NCI-H1048 (cell line): ENCODE measurements at places on chromosomes 5 and 9.

- no peak for DNase-seq
Observed at GRCh38 chr5:128196791-128197190, 113.2 kb downstream of the SLC12A2 start.

DNA sequence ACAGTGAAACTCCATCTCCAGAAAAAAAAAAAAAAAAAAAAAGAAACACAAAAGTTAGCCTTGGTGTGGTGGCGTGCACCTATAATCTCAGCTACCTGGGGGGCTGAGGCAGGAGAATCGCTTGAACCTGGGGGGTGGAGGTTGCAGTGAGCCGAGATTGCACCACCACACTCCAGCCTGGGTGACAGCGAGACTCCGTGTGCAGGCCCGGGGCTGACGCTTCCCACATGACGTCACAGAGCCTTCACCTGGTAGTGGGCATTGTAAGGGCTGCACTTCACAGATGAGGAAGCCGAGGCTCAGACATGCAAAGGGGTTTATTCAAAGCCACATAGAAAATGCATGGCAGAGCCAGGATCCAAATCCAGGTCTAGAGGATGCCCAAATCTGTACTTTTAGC lies 114.2 kb downstream of the GAPVD1 start:
- no peak for DNase-seq

- DNase-seq = no peak
Observed at GRCh38 chr9:37339923-37340322, 82.6 kb upstream of the GRHPR start.

DNA sequence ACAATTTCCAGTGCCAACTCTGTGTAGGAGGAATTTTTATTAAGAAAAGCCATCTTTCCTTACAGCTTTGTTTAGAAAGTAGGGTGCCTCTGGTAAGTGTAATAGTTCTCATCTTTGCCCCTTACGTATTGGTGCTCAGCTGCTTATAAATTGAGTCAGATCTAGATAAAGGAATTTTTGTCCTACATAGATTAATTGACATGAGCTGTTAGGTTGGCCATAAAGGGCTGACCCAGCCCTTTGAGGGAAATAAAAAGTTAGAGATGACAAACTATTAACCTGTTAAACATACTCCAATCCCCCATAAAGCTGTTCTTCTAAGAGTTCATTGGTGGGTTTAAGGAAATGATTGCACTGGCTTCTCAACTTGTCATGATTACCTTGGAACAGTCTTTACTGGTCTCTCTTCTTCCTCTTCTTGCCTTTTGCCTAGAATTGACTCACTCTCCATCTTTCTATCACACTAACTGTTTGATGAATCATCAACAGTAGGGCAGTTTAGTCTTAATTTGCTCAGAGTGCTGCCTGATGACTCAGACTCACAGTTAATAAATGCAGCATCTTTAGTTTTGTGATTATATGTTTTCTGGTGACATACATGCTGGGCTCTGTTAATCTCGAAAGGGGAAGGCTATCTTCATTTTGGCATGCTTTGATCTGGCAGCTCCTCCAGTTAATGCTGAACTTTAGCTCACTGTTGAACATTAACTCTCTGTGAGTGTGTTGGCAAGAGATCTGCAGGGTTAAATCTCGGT lies 51.7 kb downstream of the ARHGAP26 start:
- DNase-seq = no peak

DNA sequence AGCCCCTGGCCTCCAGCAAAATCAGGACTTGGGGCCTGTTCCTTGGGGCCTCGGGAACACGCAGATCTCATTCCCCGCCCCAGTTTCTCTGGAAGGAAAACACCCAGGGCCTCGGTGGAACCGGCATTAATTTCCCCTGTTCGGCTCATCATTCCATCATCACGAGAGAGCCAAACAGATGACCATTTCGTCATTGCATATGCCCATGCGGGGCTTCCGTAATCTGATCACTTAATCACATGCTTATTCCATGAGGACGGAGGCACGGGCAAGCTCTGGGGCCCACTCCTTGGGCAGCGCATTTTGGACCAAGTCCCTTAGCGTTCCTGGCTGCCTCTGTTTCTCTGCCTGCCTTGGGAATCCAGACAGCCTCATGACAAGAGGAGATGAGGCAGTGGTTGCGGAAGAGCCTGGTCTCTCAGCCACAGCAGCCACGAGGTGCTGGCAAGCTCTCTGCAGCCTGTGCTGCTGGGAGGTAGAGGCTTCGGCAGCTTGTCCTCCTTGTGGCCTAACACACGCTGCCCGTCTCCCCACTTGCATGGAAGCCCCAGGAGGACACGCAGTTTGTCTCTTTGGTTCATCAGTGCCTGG lies 65.0 kb upstream of the IER5L start:
- DNase-seq = no peak

- no peak for DNase-seq
Observed at GRCh38 chr5:19802686-19803085, 185.3 kb downstream of the CDH18 start.

DNA sequence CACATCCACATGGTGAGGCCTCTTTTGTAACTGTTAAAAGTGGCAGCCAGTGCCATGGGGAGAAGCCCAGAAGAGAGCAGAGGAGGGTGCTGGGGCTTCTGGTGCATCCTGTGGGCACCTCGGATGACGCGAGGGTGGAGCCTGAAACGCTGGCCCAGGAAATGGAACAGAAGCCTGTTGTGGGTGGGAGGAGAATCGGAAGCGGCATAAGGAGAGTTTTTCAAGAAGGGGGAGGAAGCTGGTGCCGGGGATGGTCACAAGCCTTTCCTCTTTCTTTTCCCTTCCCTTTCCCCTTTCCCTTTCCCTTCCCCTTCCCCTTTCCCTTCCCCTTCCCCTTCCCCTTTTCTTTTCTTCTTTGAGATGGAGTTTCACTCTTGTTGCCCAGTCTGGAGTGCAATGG lies 12.9 kb downstream of the ANKRD33B start:
- DNase-seq = no peak

GRCh38 chr9:14119694-14120514 lies 194.0 kb downstream of the NFIB start:
- no peak for DNase-seq

- no peak for DNase-seq
Observed at GRCh38 chr5:170275376-170275994, 22.1 kb downstream of the LCP2 start.

- DNase-seq = no peak
Observed at GRCh38 chr9:4600368-4600767, 61.7 kb upstream of the PLPP6 start.

DNA sequence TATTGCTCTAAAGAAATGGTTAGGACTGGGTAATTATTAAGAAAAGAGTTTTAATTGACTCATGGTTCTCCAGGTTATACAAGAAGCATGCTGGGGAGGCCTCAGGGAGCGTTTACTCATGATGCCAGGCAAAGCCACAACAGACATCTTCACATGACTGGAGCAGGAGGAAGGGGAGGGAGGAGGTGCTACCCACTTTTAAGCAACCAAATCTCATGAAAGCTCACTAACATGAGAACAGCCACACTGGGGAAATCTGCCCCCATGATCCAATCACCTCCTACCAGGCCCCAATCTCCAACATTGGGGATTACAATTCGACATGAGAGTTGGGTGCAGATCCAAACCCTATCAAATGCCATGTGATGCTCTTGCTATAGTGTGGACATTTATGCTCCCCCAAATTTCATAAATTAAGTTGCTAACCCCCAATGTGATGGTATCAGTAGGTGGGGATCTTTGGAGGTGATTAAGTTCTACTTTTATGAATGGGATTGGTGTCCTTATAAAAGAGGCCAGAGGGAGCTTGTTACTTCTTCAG lies 773.6 kb upstream of the CDH10 start:
- no peak for DNase-seq

DNA sequence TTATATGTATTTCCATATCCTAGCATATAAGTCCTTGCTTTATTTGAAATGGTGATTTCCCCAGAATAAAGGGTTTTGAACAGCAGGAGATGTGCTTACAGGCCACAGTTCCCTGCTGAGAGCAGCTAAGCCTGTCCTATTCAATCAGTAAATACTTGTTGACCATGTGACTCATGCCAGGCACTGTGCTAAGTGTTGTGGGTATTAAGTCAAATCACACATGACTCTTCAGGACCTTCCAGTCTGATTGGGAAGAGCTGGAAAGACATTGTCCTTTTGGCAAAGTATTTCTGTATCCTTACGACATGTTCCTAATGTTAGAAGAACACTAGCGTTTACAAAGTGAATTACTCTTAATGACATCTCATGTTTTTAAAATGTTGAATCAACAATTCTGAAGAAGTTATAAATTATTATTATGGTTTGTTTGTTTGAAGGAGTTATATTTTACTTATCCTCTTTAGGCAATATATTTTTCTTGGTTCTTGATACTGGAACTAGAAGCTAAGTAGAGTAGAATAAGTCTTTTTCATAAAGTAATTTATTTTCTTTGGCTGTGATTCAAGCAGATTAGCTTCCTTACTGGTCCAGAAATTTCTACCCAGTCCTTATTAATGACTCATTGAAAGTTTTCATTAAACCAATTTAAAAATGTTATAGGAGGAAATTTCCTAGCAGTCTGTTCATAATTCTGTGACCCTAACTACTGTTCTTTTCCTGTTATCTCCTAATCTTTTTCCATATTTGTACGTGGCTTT lies 82.1 kb downstream of the GAPVD1 start:
- no peak for DNase-seq

DNA sequence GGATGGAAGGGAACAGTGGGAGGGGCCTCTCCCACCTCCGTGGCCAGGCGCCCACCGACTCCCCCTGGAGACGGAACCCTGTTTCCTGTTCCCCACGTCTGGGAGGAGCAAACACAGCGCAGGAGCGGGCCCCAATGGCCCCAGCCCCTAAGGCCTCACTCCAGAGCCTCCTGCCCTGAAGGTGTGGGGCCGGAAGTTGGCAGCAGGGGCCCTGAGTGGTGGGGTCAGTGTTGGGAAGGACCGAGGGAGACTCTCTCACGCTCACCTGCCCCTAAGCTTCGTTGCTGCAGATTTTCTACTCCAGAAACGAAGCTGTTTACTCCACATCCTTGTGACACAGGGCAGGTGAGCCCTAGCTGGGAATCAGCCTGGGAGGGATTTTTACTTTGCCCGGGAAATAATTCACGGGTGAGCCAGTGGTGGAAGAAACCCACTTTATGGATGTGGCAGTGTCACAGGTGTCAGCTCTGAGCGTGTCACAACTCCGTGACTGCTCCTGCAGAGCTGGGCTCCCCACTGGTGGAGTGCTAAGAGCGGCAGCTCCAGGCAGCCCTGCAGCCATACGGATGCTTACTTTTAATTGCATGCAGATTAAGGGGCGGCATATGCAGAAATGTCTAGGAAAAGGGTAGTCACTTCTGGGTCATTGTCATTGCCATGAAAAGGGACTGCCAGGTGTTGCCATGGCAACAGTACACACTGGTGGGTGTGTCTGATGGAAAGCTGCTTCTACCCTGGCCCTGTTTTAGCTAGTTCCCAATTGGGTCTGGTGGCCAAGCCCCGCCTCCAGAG lies 77.5 kb upstream of the OLFM1 start:
- no peak for DNase-seq

GRCh38 chr5:67123819-67124218 lies 72.8 kb downstream of the CD180 start:
- DNase-seq = no peak

- DNase-seq = no peak
Observed at GRCh38 chr9:90841213-90841612, 39.6 kb downstream of the SYK start.

- DNase-seq = no peak
Observed at GRCh38 chr9:33197279-33198152, 30.4 kb upstream of the B4GALT1 start.

DNA sequence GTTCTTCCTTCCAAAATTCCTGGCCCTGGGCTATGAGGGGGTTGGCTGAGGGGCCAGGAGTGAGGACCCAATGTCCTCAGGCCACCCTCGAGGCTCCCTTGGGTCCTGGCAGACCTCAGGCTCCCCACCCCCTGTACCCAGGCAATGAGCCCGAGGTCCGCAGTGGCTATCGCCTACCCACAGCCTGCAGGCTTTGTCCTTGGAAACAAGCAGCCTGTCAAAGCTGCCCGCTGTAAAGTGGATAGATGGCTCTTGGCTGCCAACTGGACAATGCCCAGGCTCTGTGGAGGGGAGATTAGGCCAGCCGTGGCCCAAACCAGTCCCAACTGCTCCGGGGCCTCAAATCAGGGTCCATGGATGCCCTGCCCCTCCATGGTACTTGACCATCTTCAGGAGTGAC lies 2.2 kb upstream of the ADGRD2 start:
- DNase-seq = no peak

DNA sequence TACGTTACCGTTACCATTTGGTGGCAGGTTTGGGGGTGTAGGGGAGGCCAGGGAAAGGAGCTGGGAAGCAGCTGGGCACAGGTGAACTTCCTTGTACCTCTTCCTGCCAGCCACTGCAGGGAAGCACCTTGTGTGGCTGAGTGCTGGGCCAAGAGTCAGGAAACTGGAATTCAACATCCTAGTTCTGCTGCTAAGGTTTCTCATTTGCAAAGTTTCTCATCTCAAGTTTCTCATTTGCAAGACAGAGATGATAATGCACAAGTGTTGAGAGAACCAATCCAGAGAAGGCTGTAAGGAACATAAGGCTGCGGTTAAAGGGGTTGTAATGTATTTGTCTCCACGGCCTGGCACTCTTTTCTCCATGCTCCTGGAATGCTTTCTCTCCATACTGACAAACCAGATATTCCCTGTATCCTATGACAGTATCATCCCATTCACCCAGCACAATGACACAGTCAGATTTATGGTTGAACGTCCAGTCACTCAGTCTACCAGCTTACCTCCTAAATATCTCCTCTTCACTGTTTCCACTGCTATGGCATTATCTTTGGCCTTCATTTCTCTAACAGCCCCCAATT lies 33.6 kb upstream of the LARP1 start:
- DNase-seq = no peak

DNA sequence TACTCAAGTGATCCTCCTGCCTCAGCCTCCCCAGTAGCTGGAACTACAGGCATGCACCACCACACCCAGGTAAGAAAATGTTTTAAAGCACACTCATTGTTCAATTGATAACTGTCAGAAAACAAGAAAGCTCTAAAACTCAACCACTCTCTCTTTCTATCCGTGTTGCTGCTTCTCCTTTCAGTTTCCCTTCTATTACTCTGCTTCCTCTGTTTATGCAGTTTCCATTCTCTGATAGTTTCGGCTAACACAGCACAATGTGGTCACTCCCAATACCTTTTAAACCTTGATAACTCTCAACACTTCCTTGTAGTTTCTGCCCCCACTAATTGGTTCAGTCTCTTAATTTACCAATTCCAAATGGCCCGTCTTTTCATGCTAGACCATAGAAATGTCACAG lies 59.2 kb upstream of the NR4A3 start:
- no peak for DNase-seq

GRCh38 chr5:131709043-131709442 lies 74.0 kb upstream of the RAPGEF6 start:
- no peak for DNase-seq

- DNase-seq = no peak
Observed at GRCh38 chr9:127198587-127198986, 66.0 kb upstream of the GARNL3 start.

DNA sequence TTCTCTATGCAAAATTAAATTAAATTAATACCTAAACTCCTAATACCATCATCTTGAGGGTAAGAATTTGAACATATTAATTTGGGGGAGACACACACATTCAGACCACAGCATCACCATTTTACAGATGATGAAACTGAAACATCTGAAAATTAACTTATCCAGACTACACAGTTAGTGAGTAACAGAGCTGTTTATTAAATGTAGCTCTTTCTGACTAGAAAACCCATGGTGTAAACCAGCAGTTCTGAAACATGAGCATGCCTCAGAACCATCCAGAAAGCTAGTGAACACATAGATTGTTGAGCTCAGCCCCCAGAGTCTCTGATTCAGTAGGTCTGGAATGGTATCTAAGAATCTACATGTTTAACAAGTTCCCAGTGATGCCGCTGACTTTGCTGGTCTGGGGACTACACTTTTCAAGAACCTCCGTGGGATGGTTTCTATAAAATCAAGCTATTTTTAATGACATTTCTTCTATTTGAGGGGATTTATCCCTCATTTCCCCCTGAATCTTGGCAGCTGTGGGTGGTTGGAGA lies 113.5 kb downstream of the RORB start:
- DNase-seq = no peak
